ENCODE measurements at places on chromosomes 3 and 15. TPM values are rescaled to one million over a fixed set of nuclear protein-coding genes. Genes with fewer than 3 reads are reported as not detected.

SERPINI2 gene
- not detected for total RNA-seq

ASB14 gene
- not detected for total RNA-seq

BBS4 gene
- total RNA-seq: 10.5 TPM

DAPK2 gene
- 3.9 TPM for total RNA-seq

CTXND1 gene
- total RNA-seq: not detected

LEKR1 gene
- total RNA-seq: 0.38 TPM

SSUH2 gene
- not detected for total RNA-seq

CGNL1 gene
- total RNA-seq: 3.1 TPM

RETNLB gene
- total RNA-seq: not detected

P2RY14 gene
- total RNA-seq: under 0.01 TPM

CNTN6 gene
- total RNA-seq: under 0.01 TPM
